Activated CD4-positive, alpha-beta memory T cell treated with anti-CD3 and anti-CD28 coated beads, Interleukin-2, amount 10 ng/mL, durations not matched to agents 7 days and 5 days (primary cell): ENCODE measurements at places on chromosomes 11 and 22. TPM values are rescaled to one million over a fixed set of nuclear protein-coding genes. Genes with fewer than 3 reads are reported as not detected.

The MPZL2 gene
- 3.8 TPM for total RNA-seq

The OR4C6 gene
- total RNA-seq: not detected

The ANO9 gene
- 73.5 TPM for total RNA-seq

The GUCY1A2 gene
- not detected for total RNA-seq

The TPBGL gene
- 0.38 TPM for total RNA-seq
